ENCODE measurements at places on chromosomes 7 and 10. TPM values are rescaled to one million over a fixed set of nuclear protein-coding genes. Genes with fewer than 3 reads are reported as not detected.

The RARRES2 gene
- total RNA-seq: 4.9 TPM

The ZC3HAV1L gene
- 12.4 TPM for total RNA-seq

The PAX4 gene
- total RNA-seq: 0.33 TPM

The GSTO1 gene
- 121 TPM for total RNA-seq

DNA sequence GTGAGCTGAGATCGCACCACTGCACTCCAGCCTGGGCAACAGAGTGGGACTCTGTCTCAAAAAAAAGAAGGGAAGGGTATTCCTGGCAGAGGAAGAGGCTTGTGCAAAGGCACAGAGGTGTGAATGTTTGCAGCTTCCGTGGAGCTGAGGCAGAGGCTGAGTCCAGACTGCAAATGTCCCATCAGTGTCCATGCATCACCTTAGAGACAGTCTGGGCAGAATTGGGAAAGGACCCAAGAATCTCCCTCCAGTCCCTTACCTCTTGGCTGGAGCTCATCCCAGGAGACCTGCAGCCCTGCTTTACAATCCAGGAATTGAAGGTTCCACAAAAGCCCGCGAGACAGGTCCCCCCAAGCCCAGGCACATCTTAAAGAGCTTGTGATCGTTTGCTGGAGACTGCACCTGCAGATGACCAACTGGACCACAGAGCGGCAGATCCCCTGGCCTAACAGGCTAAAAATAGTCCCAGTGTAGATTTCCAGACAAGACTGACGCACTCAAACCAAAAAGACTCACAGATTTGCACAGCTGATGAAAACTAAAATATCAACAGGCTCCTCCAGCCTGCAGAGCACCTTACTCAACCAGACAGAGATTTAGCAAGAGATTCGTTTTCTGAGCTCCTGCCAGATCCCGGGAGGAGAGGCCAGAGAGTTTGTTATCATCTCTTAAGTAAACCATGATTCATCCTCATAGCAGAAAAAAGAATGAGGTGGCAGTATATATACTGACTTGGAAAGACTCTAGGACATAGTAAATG lies 22.9 kb upstream of the NANOS1 start:
- no peaks in the 10 kb centered on the region for H3K4me1 ChIP-seq
- no peak overlapping the region for H3K4me3 ChIP-seq
- no peak for DNase-seq
- H3K27me3 ChIP-seq: peaks cover 7% of the 10 kb centered on the region

DNA sequence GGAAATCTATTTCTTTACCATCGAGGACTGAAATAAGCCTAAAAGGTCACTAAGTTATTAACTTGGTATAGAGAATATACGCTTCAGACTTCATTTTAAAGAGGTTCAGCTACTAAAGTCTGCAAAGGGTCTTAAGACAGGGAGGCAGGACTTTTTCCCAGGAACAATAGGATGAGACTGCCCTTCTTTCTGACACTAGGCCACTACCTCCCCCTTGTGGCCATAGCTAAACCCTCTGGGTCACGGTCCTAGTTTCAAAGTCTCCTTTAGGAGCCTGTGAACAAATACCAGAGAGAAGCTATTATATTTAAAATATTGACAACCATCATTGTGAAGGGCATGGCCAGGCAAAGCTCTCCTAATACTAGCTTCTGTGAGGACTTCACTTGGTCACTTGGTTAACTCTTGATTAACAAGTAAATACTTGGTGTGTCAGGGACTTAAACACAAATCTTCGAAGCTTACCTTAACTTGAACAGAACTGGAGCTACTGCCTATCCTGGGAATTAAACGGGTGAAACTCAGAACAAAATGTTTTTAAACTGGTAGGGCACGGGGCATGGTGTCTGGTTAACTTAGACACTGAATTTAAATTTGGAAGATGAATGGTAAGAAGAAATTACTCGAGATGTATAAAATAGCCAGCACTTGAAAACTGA lies 75.6 kb downstream of the CCDC6 start:
- H3K4me1 ChIP-seq: peaks cover 15% of the 10 kb centered on the region
- no peaks in the 10 kb centered on the region for H3K36me3 ChIP-seq
- H3K27me3 ChIP-seq: no peaks in the 10 kb centered on the region
- DNase-seq: peak; percentile 66

GRCh38 chr7:3294432-3295100 lies 6.5 kb upstream of the SDK1 start:
- no peaks in the 10 kb centered on the region for H3K4me1 ChIP-seq
- no peak overlapping the region for H3K4me3 ChIP-seq
- no peak for DNase-seq
- H3K27ac ChIP-seq: no peak overlapping the region
- no peaks in the 10 kb centered on the region for H3K27me3 ChIP-seq

DNA sequence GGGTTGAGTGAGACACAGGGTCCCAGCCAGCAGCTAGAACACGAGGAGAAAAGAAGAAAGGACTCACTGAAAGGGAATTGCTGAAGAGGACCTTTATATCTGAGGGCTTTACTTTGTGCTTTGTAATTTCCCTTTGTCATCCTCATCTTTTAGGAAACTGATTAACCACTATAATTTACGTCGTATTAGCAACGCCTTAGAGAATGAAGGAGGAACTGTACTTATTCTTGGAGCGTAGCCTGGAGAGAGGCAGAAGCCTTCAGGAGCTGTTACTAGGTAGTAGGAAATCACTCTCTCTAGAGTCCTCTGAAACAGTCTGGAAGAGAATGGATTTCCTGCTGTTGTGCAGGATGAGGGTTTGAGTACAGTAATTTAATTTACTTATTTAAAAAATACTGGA lies 101.0 kb upstream of the STEAP1B start:
- peaks cover 21% of the 10 kb centered on the region for H3K4me1 ChIP-seq
- H3K27me3 ChIP-seq: peaks cover 8% of the 10 kb centered on the region
- no peak for DNase-seq
- H3K36me3 ChIP-seq: no peaks in the 10 kb centered on the region
- no peak overlapping the region for H3K4me3 ChIP-seq

GRCh38 chr10:88311264-88311663 lies 271.9 kb downstream of the RNLS start:
- no peaks in the 10 kb centered on the region for H3K36me3 ChIP-seq
- H3K4me3 ChIP-seq: no peak overlapping the region
- H3K4me1 ChIP-seq: no peaks in the 10 kb centered on the region
- H3K27ac ChIP-seq: no peak overlapping the region
- no peaks in the 10 kb centered on the region for H3K27me3 ChIP-seq

DNA sequence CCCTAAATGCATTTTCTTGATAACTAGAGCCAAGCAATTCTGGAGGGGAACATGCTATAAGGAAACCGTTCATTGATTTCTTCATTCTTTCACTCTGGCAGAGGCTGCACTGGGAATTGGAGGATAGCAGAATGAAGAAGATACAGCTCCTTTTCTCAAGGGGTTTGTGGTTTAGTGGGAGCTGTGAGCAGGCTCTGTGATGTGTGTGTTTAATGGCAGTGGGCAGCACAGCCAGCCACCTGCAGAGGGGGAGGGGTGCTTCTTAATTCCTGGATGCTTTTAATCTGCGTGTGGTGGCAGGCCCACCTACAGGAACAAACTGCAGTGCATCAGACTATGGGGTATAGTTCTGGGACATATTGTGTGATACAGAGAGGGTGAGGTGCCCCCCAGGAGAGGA lies 31.9 kb downstream of the RPS24 start:
- DNase-seq: no peak
- no peak overlapping the region for H3K4me3 ChIP-seq
- H3K36me3 ChIP-seq: no peaks in the 10 kb centered on the region
- H3K4me1 ChIP-seq: peaks cover 5% of the 10 kb centered on the region
- H3K27ac ChIP-seq: no peak overlapping the region
